ENCODE measurements at places on chromosomes 2 and 18.

GRCh38 chr2:121182520-121182919, 102.5 kb downstream of the TFCP2L1 start:
- DNase-seq: no peak

- DNase-seq: no peak
Measured at GRCh38 chr2:27233341-27233740, 16.2 kb downstream of the CAD start.

DNA sequence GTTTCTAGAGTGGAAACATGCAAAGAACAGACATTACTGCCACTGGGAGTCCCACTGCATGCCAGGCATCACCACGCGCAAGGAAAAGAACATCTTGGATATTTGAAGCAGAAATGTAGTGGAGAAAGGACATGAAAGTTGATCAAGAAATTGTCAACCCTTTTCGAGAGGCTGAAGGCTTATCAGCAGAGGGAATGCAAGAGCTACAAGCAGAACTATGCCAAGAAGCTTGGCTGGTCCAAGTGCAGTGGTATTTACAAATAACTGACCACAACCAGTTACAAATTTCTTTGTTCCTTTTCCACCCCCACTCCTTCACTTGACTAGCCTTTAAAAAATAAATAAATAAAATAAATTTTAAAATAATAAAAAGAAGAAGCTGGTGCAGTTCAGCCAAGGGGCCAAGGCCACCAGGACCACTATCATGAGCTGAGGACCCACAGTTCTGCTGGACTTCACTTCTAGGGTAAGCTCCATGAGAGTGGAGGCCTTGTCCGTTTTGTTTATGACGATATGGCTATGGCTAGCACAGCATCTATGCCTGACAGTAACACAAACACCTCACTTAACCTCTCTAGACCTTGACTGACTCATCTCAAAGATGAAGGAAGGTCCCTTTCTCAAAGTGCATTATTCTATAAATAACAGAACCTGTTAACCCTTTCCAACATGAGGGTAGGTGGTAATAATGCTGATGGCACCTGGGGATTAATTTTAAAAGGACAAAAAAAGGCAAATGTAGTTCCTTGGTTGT, 20.9 kb downstream of the MARCHF4 start:
- no peak for DNase-seq

- DNase-seq: no peak
Measured at GRCh38 chr2:72124376-72124775, 23.3 kb downstream of the CYP26B1 start.

DNA sequence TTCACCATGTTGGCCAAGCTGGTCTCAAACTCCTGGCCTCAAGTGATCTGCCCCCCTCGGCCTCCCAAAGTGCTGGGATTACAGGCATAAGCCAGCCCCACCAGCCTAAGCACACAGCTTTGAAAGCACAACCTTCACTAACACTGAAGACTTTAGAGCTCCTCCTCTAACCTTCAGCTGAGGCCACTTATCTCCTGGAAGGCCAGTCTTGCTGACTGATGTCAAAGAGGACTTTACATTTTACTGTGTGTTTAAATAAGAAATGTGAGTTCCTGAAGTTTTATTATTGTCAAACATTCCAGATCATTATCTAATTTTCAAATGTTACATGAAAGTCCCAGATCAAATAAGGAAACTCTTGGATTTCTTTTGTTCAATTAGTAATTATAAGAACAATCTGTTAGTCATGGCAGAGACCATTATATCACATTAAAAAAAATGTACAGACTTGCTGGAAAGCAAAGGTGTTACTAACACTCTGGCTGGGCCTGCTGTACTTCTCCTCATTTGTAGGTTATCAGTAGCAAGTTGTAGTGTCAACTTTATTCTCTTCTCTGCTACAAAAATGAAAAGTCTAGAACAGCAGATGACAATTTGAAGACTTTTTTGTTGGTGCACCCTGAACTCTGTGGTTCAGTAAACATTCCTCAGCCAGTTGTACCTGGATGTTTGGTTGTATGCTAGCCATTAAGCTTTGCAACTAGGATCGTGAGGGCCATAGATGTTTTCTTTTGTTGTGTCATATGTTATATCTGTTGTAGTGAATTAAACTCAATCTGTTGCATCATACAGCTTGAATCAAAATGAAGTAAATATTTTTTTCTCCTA, 80.0 kb downstream of the AOX1 start:
- no peak for DNase-seq

Data from activated T-cell treated with anti-CD3 and anti-CD28 coated beads for 48 hours (primary cell).